Foreskin melanocyte (primary cell): ENCODE measurements at places on chromosomes 5 and 9.

GRCh38 chr5:154193283-154193682, 2.8 kb downstream of the GALNT10 start:
- no peak for DNase-seq

GRCh38 chr9:35681341-35682002, 7.7 kb downstream of the CA9 start:
- no peak for DNase-seq

- no peak for DNase-seq
These were observed 11.6 kb upstream of the ANXA2R start for GRCh38 chr5:43051684-43052083.

DNA sequence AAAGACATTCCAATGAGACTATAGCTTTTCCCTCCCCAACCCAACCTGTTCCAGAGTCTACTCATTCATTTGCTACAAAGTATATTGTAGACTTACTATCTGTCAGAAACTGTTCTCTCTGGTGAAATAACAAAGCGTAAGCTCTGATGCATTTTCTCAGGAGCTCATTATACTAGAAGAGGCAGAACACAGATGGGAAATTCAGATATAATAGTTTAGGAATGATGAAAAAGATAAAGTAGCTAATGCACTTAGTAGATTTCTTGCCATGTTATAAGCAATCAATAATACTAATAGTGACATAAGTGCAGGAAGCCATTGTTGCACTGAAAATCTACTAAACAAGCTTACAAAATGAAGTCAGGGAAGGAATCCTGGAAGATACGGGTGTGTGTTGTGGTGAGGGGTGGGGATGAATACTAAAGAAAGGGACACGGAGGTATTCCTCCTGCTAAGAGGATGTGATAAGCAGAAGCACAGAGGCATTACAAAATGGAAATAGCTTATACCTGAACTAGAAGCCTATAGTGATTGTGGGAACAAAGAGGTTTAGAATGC, 78.2 kb downstream of the HCN1 start:
- no peak for DNase-seq

- DNase-seq: no peak
These were observed 15.1 kb downstream of the PDE8B start for GRCh38 chr5:77225531-77225930.

GRCh38 chr5:178625679-178626483, 969 bp downstream of the CLK4 start:
- DNase-seq: no peak
